ENCODE measurements at places on chromosomes 5 and 9.
A peak's percentile ranks its signal among the peaks of the same experiment; 100 is the strongest.

GRCh38 chr5:58354827-58355226 is 105.1 kb downstream of the PLK2 start:
- no peak for DNase-seq

DNA sequence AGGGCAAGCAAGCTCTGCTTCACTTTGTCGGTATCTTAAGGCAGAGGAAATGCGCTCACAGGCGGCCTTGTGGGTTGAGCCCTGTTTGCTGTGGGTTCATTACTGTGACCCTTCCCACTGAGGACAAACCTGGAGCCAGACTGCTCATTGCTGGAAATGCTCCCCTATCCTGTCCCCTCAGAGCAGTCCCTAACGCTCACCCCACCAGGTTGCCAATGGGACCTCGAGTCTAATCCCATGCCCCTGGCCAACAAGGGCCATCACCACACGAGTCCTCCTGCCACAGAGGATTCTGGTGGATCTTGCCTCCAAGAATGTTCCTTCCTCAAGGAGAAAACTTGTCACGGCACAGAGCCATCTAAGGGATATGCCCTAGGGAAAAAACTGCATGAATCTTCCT is 14.6 kb downstream of the IPPK start:
- no peak for DNase-seq

DNA sequence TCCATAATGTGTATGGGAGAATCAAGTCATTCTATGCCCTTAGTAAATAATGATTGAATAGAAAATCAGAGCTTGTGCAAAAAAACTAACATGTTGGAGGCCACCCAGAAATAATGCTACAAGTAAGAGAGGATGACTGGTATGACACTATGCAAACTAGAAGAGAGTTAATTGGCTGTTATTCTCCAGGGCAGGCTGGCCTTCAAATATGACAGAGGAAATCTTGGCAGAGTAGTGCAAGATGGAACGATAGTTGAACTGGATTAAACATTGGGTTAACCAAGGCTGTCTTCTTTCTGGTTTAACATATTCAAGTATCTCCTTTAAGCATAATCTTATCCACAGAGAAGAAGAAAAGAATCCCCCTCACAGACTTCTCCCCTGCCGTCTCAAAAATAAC is 196.1 kb downstream of the MPDZ start:
- DNase-seq: no peak

GRCh38 chr5:68251804-68252522 is 36.4 kb downstream of the PIK3R1 start:
- DNase-seq: peak; percentile 71

DNA sequence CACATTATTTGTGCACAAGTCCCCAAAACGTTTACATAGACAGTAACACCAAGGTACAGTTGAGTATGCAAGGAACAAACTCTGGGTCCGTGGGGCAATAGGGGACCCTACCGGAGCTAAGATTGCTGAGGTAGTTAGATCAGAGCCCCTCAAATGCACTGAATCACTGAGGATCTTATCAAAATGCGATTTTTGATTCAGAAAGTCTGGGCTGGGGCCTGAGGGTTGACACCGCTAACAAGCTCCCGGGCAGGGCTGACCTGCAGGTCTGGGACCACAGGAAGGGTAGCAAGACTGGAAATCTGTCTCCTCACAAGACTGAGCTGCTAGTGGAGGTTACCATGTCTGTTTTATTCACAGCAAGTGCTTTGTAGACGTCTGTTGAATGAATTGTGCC is 1.8 kb upstream of the IL3 start:
- no peak for DNase-seq

Data from fibroblast of skin of right quadriceps (primary cell).